Glomerular endothelial cell (primary cell): ENCODE measurements at places on chromosomes 1 and 21.

- peak; percentile 70 for DNase-seq
These were observed 21.0 kb upstream of the CXADR start for GRCh38 chr21:17491716-17492414.

DNA sequence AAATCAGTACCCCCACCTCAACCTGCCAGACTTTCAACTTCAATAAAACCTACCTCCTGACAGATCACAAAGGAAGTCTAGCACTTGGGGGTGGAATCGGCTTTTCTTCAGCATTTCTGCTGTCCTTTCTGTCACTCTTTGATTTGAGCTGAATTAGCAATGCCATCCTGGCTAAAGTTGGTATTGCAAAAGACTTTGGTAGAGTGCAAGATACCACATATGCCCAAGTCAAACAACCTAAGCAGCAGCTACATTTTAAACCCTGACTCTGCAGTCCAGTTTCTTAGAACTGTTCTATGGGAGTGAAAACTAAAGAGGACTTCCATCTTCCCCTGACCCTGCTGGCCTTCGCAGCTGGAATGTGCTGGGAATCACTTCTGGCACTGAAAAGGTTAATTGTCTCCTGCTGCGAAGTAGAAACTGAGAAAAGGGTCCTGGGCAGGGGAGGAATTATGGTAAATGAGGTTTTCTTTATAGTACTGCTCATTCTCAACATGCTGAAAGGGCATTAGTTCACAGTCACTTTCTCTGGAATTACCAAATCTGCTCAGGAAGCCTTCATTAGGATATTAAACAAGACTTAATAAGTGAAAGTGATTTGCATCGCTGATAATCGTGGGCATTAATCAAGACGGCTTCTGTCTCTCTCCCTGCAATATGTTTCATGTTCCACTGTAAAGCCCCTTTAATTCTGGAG is 126.2 kb upstream of the SMYD2 start:
- DNase-seq = no peak

DNA sequence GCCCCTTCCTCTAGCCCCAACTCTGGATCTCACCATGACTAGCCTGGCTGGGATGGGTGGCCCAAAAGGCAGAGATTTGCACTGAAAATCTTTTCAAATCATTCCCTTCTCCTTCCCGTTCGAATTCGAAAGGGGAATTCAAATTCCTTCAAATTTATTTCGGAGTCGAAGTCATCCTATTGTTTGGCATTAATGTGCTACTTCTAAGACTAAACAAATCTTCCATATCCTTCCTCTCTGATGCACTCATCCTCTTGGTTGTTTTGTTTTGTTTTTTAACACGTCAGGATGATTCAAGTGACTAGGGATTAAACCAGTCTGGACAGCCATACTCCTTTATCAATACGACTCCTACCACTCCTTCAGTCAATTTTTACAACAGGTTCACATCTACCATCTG is 95.5 kb upstream of the SGIP1 start:
- no peak for DNase-seq

DNA sequence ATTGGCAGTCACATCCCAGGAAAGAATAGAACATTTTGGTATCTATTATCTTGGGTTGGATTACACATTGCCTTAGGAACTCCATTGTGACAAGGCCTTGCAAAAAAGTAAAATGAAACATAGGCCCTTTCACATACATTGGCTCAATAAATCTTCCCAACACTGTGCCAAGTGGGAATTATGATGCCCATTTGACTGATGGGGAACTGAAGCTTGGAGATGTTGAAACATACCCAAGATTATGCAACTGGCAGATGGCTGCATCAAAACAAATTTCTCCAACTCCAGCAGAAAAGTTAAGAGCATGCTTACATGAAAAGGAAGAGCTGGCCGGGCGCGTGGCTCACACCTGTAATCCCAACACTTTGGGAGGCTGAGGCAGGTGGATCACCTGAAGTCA is 26.9 kb downstream of the PLEKHO1 start:
- no peak for DNase-seq

DNA sequence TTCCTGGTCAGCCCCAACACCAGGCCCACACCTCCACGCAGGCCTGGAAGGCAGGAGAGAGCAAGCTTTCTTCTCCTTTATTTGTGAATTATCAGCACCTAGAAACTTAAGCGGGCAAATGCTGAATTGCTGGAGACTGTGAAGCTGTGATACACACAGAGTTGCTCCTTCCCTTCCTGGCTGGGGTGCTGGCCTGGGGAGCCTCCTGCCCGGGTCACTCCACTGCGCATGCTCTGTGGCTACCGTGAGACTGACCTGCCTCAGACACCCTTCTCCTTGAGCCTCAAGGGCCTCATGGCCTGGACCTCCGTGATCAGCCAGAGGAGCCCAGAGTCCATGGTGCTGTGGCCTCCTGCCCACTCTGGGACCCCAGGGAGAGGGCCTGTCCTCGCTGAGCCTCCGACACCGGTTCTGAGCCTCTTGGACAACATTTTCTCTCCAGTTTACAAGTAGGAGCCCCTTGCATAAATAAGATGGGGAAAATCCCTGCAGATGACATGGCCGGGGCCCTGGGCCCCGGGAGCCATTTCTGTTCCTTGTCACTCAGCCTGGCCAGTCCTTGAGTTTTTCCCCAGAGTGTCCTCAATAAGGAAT is 18.0 kb downstream of the AGPAT3 start:
- DNase-seq = no peak

- DNase-seq = no peak
These were observed 25.9 kb downstream of the ATG4C start for GRCh38 chr1:62809788-62810187.

- DNase-seq = no peak
These were observed 6.2 kb upstream of the HMGCS2 start for GRCh38 chr1:119774746-119775490.

DNA sequence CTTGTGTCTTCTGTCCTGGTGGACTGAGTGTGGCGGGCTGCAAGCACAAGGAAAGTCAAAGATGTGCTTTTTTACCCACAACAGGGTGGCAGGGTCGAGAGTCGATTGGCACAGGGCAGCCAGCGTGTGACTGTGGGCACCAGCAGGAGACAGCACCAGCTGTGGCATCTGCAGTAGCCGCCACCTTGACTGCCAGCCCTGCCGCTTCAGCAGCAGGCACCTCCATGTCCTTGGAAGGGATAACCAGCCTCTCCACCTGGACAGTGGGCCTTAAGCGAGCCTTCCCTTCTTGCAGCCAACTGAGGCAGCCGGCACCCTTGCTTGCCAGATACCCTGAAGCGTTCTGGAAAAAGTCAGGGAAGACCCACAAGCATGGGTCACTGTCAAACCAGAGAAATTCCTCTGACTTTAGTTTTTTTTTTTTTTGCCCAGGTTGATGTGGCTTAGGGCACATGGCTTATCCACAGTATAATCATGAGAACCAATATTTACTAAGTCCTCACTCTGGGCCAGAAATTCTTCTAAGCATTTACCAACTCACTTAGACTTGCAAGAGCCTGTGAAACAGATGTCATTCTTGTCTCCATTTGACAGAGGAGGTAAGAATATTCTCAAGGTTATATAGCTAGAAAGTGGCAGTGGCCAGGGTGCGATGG is 30.1 kb upstream of the PTGFRN start:
- no peak for DNase-seq

GRCh38 chr1:43513471-43514173 is 17.1 kb upstream of the PTPRF start:
- no peak for DNase-seq

- DNase-seq = no peak
These were observed 37.5 kb downstream of the LGR6 start for GRCh38 chr1:202230939-202231645.

GRCh38 chr1:204731509-204731908 is 46.0 kb upstream of the LRRN2 start:
- DNase-seq = no peak

- DNase-seq = no peak
These were observed 23.7 kb downstream of the RNU5D-1 start for GRCh38 chr1:44707112-44707881.

DNA sequence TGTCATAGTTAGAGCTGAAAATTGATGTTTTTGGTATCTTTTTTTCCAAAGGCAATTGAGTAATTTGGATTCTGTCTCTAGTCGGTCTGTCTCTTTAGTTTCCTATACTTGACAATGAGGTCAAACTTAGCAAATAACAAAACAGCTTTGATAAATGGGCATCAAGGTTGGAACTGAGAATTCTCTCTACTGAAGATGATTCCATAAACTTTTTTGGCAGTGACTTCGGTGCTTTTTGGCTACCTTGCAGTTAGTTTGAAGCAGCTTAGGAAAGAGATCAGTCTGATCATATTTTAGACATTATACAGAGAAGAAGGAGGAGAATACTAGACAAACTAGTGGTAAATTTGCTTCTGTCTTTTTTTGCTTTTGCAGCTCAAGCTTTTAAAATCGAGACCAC is 559 bp downstream of the VCAM1 start:
- no peak for DNase-seq

DNA sequence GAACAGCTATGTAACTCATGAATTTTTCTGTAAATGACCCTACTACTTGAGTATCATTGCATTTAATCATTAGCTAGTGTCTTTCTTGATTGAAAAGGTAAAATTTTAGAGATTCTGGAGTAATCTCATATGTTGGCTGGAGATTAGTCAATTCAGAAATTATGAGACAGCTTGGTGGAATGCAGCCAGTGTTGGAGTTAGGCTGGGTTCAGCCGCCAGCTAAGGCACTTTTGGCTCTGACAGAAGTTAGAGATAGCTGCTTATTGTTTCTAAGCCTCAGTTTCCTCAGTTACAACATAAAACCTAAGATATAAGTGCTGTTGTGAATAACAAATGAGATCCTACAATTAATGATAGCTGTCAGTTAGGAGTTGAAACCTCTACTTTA is 49.4 kb downstream of the TBCE start:
- no peak for DNase-seq

GRCh38 chr21:37593740-37594471 is 227.3 kb downstream of the DYRK1A start:
- DNase-seq = no peak

GRCh38 chr1:248905662-248906008 is 400 bp upstream of the PGBD2 start:
- DNase-seq = no peak

- no peak for DNase-seq
These were observed 14.4 kb downstream of the MTF2 start for GRCh38 chr1:93093332-93094006.

DNA sequence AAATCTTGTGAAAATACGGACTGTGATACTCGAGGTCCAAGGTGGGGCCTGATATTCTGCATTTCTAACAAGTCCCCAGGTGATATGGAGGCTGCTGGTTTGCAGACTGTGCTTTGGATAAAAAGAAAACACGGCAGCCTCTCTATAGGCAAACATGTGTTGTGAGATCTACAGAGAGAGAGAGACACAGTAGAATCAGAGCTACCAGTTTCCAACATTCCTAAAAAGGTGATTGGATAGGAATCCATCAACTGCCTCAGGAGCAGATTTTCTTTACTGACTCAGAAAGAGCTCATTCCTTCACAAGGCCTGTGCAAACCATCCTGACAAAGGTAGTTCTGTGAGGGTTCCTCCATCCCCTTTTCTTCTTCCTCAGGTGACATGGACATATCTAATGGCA is 651.6 kb upstream of the CAMK1G start:
- DNase-seq = no peak

GRCh38 chr1:31183927-31184554 is 55.6 kb downstream of the NKAIN1 start:
- DNase-seq = no peak

GRCh38 chr1:14778898-14779865 is 180.7 kb downstream of the KAZN start:
- DNase-seq = no peak

DNA sequence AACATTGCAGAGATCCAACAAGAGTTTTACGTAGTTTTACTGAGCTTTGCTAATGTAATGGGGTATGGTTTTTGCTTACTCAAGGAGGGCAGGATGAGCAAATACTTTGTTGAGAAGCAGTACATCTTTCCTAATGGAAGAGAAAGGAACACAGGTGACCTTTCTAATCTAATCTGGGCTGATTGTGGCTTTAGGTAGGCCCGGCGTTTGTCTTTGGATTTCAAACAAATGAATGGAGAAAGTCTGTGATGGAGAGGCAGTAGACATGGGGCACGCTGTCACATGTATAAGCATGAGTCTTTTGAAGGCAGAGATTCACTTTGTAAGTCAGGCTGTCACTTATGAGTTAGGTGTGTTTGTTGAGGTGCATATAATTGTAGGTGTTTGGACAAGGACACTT is 1.7 kb downstream of the PLEKHM2 start:
- DNase-seq = no peak
